Psoas muscle (tissue), 8 donors: ENCODE measurements at places on chromosomes 16 and 17. TPM values are rescaled to one million over a fixed set of nuclear protein-coding genes. Genes with fewer than 3 reads are reported as not detected.
A peak's percentile ranks its signal among the peaks of the same experiment; 100 is the strongest.

Gene CORO6
- 478 TPM for total RNA-seq

Gene PRR15L
- total RNA-seq: not detected

Gene PHOSPHO1
- total RNA-seq: 0.30 TPM

Gene KRT24
- not detected for total RNA-seq

Gene ORAI3
- total RNA-seq: 5.8 TPM

Gene PRSS27
- 0.34 TPM for total RNA-seq

Gene GDPD1
- 1.8 TPM for total RNA-seq

Gene TP53TG3
- total RNA-seq: not detected

DNA sequence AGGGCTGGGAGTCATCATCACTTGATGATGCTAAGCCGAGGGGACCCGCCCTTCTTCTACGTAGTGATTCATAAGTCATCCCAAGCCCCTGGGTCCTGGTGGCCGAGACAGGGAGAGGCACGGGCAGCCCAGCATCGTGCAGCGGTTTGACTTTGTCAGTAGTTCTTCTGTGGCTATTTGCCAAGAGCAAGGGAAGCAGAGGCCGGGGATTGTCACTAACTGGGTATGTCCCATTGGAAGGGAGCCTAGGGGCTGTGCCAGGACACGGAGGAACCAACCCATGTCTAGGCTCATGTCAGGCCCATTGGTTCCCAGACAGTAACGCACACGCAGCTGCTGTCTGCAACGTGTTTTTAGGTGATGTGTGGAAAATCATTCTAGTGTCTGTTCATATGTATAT lies 58.5 kb downstream of the ATP2C2 start:
- H3K36me3 ChIP-seq: no peaks in the 10 kb centered on the region
- no peak overlapping the region for H3K27ac ChIP-seq
- no peak overlapping the region for H3K4me3 ChIP-seq

- H3K4me3 ChIP-seq: no peak overlapping the region
- H3K36me3 ChIP-seq: no peaks in the 10 kb centered on the region
- H3K27me3 ChIP-seq: no peaks in the 10 kb centered on the region
Observed at GRCh38 chr17:46989637-46990431, 10.8 kb upstream of the RPRML start.

- no peak overlapping the region for H3K4me3 ChIP-seq
- H3K4me1 ChIP-seq: peaks cover 5% of the 10 kb centered on the region
- no peaks in the 10 kb centered on the region for H3K27me3 ChIP-seq
- H3K27ac ChIP-seq: peak overlapping the region; percentile 12
- no peak for DNase-seq
- H3K36me3 ChIP-seq: no peaks in the 10 kb centered on the region
Observed at GRCh38 chr17:77242118-77242851, 101.5 kb downstream of the SEC14L1 start.

GRCh38 chr17:69945698-69946185 lies 129.3 kb upstream of the KCNJ16 start:
- H3K4me1 ChIP-seq: peaks cover 18% of the 10 kb centered on the region
- H3K27me3 ChIP-seq: no peaks in the 10 kb centered on the region
- H3K4me3 ChIP-seq: no peak overlapping the region
- no peaks in the 10 kb centered on the region for H3K36me3 ChIP-seq
- DNase-seq: no peak
- no peak overlapping the region for H3K27ac ChIP-seq

GRCh38 chr17:39772415-39772814 lies 34.7 kb downstream of the GRB7 start:
- H3K36me3 ChIP-seq: no peaks in the 10 kb centered on the region
- H3K27ac ChIP-seq: no peak overlapping the region
- DNase-seq: no peak
- H3K27me3 ChIP-seq: no peaks in the 10 kb centered on the region
- no peaks in the 10 kb centered on the region for H3K4me1 ChIP-seq
- no peak overlapping the region for H3K4me3 ChIP-seq

GRCh38 chr17:46940692-46941404 lies 17.9 kb downstream of the GOSR2 start:
- peaks cover 58% of the 10 kb centered on the region for H3K36me3 ChIP-seq
- no peak overlapping the region for H3K4me3 ChIP-seq
- H3K4me1 ChIP-seq: peaks cover 14% of the 10 kb centered on the region
- H3K27me3 ChIP-seq: no peaks in the 10 kb centered on the region
- DNase-seq: peak; percentile 66
- H3K27ac ChIP-seq: no peak overlapping the region

DNA sequence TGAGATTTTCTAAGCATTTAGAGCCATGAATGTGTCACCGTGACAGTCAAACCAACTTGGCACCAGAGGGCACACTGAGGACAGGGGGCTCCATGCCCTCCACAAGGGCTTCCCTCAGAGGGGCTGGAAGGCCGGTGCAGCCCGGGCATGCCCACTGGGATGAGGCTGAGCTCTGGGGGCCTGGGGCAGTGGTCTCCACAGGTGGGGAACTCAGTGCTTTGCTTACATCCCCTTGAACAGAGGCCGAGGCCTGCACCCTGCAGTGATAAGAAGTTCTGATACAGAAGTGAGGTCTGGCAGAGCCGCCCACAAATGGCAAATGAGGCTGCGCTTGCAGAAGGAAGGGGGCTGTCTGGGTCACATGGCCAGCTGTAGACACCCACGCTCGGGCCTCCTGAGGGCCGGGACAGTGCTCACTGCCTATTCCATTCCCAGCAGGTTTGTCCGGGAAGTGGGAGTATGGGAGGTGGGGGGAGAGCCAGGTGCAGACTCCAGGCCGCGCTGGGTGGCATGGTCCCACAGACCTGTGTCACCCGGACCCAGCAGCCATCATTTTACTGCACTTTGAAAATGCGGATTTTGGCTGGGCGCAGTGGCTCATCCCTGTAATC lies 116.8 kb upstream of the CREBBP start:
- no peaks in the 10 kb centered on the region for H3K36me3 ChIP-seq
- no peak overlapping the region for H3K4me3 ChIP-seq
- DNase-seq: no peak
- peaks cover 20% of the 10 kb centered on the region for H3K4me1 ChIP-seq
- H3K27ac ChIP-seq: no peak overlapping the region
- H3K27me3 ChIP-seq: no peaks in the 10 kb centered on the region

GRCh38 chr16:49158029-49158642 lies 123.5 kb downstream of the CBLN1 start:
- peaks cover 3% of the 10 kb centered on the region for H3K27me3 ChIP-seq
- H3K4me3 ChIP-seq: no peak overlapping the region
- no peaks in the 10 kb centered on the region for H3K36me3 ChIP-seq

DNA sequence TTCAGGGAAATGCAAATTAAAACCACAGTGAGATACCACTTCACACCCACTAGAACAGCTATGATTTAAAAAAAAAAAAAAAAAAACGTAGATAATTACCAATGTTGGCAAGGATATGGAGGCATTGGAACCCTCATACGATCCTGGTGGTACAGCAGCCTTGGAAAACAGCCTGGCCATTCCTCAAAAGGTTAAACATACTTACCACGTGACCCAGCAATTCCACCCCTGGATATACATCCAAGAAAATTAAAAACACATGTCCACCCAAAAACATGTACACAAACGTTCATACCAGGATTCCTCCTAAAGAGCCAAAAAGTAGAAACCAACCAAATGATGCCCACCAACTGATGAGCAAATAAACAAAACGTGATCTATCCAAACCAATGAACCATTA lies 68.1 kb downstream of the GAS7 start:
- H3K27ac ChIP-seq: no peak overlapping the region
- peaks cover 3% of the 10 kb centered on the region for H3K4me1 ChIP-seq
- DNase-seq: no peak
- no peak overlapping the region for H3K4me3 ChIP-seq
- H3K27me3 ChIP-seq: no peaks in the 10 kb centered on the region

DNA sequence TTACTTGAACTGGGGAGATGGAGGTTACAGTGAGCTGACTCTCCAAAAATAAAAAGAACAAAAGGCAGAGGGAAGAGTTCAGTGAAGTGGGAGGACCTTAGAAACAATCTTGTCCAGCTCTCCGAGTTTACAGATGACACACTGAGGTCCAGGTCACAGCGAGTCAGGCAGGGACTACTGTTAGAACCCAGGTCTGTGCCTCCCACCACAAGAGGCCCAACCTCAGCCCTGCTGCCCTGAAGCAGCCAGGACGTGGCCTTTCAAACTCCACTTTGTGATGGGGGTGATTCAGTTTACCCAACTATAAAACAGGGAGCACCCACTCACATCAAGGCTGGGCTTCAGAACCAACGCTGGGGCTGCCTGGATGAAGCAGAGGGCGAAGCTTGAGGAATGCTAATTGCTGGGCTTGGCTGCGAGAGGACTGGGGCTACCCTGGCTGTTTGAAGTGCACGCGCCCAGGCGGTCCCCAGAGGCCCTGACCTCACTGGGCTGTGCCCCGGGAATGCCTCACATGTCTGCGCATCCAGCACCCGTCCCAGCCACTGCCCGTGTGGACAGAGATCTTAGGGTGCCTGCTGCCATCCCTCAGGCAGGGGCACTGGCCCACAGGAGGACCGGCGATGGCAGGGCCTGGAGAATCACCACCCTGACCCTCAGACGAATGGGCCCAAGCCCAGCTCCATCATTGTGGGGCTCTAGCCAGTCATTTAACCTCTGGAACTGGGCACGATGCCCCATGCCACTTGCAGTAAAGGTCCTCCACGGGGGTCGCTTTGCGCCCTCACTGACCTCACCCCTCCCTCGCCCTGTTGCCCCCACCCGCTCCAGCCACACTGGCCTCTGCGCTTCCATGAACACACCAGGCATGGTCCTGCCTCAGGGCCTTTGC lies 11.4 kb downstream of the SLC5A10 start:
- H3K4me1 ChIP-seq: peaks cover 7% of the 10 kb centered on the region
- no peak overlapping the region for H3K27ac ChIP-seq
- no peak overlapping the region for H3K4me3 ChIP-seq
- DNase-seq: peak; percentile 35
- no peaks in the 10 kb centered on the region for H3K27me3 ChIP-seq

GRCh38 chr16:1871974-1872635 lies at the start of gene MEIOB:
MEIOB (minus strand) TSS chr16:1872164; CDS start chr16:1868175, 3,989 bp downstream.
- H3K4me1 ChIP-seq: no peaks in the 10 kb centered on the region
- DNase-seq: peak; percentile 35
- H3K36me3 ChIP-seq: no peaks in the 10 kb centered on the region
- H3K27me3 ChIP-seq: peaks cover 13% of the 10 kb centered on the region
- peak within 1 kb of the TSS; percentile 22 for H3K4me3 ChIP-seq

DNA sequence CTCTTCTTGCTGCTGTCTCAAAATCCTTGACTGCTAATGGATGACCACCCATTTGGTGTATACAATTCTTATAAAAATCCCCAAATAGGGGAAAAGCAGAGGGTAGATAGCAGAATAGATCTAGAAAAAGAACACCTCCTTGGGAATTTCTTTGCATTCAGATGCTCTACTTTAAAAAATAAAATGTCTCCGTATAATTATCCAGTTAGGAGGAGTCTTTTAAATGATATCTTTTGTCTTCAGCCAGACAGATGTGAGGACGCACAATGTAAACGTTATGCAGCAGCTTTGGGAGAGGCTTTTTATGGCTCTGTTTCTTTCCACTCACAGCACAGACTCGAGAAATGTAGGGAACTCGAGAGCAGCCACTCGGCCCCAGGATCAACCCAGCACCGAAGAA lies 300.2 kb downstream of the IRF8 start:
- DNase-seq: no peak
- H3K36me3 ChIP-seq: no peaks in the 10 kb centered on the region
- no peaks in the 10 kb centered on the region for H3K4me1 ChIP-seq
- H3K4me3 ChIP-seq: no peak overlapping the region
- no peak overlapping the region for H3K27ac ChIP-seq

DNA sequence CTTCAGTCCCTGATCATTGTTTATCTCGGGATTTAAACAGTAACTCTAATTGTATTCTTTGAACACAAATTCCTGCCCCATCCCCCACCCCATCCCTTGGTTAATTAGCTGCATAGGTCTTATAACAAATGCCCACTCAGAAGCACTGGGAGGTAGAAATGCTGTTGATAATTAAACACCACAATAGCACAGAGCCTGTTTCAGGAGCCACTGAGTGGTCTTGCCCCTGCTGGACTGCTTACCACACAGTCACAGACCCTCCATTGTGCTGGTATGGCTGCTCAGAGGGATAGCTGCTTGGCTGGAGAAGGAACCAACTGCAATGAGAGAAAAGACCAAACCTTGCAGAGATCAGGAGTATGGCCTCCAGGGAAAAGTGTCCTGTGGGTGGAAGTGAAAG lies 214.1 kb downstream of the ANKFN1 start:
- H3K4me3 ChIP-seq: no peak overlapping the region
- H3K27ac ChIP-seq: no peak overlapping the region
- H3K27me3 ChIP-seq: no peaks in the 10 kb centered on the region
- no peaks in the 10 kb centered on the region for H3K4me1 ChIP-seq

- no peak for DNase-seq
- H3K27ac ChIP-seq: no peak overlapping the region
- H3K36me3 ChIP-seq: no peaks in the 10 kb centered on the region
- no peaks in the 10 kb centered on the region for H3K27me3 ChIP-seq
Observed at GRCh38 chr17:68780596-68780995, 174.6 kb downstream of the ABCA8 start.

DNA sequence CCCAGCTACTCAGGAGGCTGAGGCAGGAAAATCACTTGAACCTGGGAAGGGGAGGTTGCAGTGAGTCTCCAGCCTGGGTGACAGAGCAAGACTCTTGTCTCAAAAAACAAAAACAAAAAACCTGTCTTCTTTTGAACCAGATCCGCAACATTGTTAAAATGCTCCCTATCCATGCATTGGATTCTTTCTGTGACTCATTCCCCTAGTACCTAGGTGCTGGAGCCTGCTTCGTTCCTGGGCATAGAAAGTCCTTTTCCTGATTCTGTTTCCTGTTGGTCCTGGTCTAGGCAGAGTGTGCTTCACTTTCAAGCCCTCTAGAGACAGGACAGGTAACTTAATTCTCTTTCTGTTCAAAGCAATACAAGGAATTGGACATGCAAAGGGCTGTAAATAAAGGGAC lies 5.2 kb downstream of the EPN2 start:
- no peak overlapping the region for H3K4me3 ChIP-seq
- H3K4me1 ChIP-seq: peaks cover 24% of the 10 kb centered on the region
- DNase-seq: no peak
- no peaks in the 10 kb centered on the region for H3K27me3 ChIP-seq
- H3K36me3 ChIP-seq: no peaks in the 10 kb centered on the region

DNA sequence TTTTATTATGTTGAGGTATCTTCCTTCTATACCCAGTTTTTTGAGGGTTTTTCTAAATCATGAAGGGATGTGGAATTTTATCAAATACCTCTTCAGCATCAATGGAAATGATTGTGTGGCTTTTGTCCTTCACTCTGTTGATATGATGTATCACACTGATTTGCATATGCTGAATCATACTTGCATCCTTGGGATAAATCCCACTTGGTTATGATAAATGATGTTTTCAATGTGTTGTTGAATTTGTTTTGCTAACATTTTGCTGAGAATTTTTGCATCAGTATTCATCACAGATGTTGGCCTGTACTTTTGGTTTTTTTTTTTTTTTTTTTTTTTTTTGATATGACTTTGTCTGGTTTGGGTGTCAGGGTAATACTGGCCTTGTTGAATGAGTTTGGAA lies 23.1 kb downstream of the CD300LB start:
- no peak overlapping the region for H3K27ac ChIP-seq
- peaks cover 26% of the 10 kb centered on the region for H3K4me1 ChIP-seq
- no peaks in the 10 kb centered on the region for H3K36me3 ChIP-seq

GRCh38 chr17:65900216-65900615 lies 291.7 kb downstream of the CEP112 start:
- no peak overlapping the region for H3K27ac ChIP-seq
- no peaks in the 10 kb centered on the region for H3K4me1 ChIP-seq
- no peaks in the 10 kb centered on the region for H3K27me3 ChIP-seq
- DNase-seq: no peak

GRCh38 chr16:88910284-88911135 lies 44.0 kb upstream of the PABPN1L start:
- H3K4me3 ChIP-seq: no peak overlapping the region
- no peaks in the 10 kb centered on the region for H3K4me1 ChIP-seq
- no peaks in the 10 kb centered on the region for H3K36me3 ChIP-seq
- H3K27ac ChIP-seq: peak overlapping the region; percentile 36

- DNase-seq: no peak
- H3K4me1 ChIP-seq: no peaks in the 10 kb centered on the region
- no peak overlapping the region for H3K27ac ChIP-seq
Observed at GRCh38 chr17:72501404-72502370, 380.9 kb downstream of the SOX9 start.
